ENCODE measurements at places on chromosomes 12 and 14. TPM values are rescaled to one million over a fixed set of nuclear protein-coding genes. Genes with fewer than 3 reads are reported as not detected.
A peak's percentile ranks its signal among the peaks of the same experiment; 100 is the strongest.

DNA sequence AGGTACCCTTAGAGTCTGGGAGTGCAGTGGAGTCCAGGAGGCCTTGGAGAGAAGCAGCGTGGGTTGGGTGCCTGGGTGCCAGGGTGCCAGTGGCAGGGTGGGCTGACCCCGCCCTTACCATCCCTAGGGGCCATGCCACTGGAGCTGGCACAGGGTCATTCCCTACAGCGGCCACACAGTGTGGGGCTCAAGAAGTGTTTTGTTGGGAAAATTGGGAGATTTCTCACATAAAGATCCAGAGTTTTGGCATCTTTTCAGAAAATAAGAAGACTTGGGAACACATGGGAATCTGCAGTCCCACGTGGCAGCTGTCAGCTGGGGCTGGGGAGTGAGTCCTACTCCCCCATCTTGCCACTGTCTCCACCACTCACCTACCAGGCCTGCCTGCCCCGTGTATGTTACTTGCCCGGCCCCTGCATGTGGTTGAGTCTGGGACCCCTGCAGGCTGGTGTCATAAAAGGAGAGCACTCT, 4.2 kb downstream of the VASH1 start:
- no peak for DNase-seq

DNA sequence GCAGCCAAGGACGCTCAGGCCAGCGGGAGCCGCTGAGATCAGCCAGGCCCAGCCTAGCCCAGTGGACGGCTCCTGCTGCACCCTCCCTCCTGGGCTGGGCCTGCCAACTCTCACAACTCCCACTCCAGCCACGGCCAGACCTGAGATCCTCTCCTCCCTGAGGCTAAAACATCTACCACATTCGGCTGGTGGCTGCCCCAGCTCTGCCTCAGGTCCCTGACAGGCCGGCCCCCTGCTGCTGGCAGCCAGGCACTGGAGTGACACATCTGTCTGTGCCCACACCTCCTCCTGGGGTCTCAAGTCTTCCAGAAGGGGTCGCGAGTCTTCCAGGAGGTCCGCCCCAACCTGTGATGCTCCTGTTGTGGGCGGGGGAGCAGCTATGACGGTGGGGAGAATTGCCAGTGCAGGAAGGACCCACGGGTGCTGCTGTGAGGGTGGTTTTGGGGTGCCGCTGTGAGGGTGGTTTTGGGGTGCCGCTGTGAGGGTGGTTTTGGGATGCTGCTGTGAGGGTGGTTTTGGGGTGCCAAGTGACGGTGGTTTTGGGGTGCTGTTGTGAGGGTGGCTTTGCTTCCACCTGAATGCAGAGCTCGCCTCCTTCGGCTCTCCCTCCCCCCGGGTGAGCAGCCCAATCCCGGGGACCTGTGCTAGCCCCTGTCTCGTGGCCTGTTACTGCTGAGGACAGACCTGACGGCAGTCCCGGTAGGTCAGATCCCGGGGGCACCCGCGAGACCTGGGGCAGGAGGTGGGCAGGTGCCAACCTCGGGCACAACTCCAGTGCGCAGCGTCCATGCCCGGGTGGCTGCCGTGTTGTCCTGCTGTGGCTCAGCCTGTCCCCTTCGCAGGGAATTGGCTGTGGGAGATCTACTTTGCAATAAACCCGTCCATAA, 27.5 kb upstream of the C14orf180 start:
- DNase-seq, result no peak

- DNase-seq, result peak; percentile 29
Measured at GRCh38 chr14:48792376-48793024, 793.7 kb downstream of the RPS29 start.

Gene KRT1
- total RNA-seq, result not detected

Gene NOXRED1
- under 0.01 TPM for total RNA-seq
